ENCODE measurements at places on chromosomes 2 and 18. TPM values are rescaled to one million over a fixed set of nuclear protein-coding genes. Genes with fewer than 3 reads are reported as not detected.

The RESP18 gene
- total RNA-seq = not detected

The MAP3K19 gene
- not detected for total RNA-seq

The COL4A3 gene
- not detected for total RNA-seq

The ZNF521 gene
- not detected for total RNA-seq

The IL36B gene
- not detected for total RNA-seq

The MZT2B gene
- 381 TPM for total RNA-seq

The CYBRD1 gene
- total RNA-seq = 2.7 TPM

The UGT1A5 gene
- not detected for total RNA-seq

The RSAD2 gene
- 35.0 TPM for total RNA-seq

The PSTPIP2 gene
- 25.6 TPM for total RNA-seq

The MCM6 gene
- total RNA-seq = 141 TPM

Measured in T-helper 2 cell treated with Interferon-gamma antibody and Interleukin-4, amounts not matched to agents 100 ng/mL and 5 ng/mL, for 36 hours (primary cell).